ENCODE measurements at places on chromosomes 6 and 20.

DNA sequence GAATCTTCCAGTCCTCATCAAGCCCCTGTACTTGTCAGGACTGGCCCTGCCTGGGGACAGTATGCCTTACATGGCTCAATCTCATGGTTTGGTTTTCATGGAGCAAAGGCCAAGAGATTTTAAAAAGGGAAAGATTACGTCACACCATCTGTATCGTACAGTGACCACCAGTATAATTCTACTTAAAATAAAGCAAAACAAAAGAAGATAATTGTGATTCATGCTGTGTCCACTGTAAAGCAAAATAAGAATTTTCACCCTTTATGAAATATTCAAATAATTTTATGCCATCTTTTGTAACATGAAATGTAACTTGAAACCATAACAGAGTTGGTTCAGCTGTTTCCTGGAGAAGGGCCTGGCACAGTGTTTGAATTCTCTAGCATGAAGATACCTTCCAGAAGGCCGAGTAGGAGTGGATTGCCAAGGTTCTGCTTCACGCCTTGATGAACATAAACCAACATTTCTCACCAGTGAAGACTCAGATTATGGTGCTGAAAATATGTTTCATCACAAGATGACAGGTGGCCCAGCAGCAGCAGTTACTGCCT is 486.5 kb downstream of the RFPL4B start:
- no peak for DNase-seq

- DNase-seq = no peak
These were observed 40.3 kb upstream of the PDE7B start for GRCh38 chr6:135811170-135811569.

DNA sequence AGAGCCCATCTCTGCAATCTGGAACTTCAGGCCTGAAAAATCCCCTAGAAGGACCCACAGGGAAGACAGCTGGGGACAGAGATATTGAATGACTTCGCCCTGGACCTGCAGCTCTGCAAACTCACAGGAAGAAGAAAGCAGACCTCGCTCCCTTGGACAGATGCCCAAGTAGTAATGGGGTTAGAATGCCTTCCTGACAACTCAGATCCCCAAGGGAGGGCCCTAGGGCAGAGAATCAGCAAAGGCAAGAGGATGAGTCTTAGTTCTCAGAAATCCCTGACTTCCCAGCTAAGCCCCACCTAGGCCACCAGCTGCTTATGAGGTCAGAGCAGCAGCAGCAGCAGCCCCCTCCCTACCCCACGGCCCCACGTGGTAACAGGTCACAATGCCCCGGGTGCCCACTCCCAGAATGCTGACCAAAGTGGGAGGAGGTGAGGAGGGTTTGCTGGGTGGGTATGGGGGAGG is at the start of gene C20orf141:
Gene C20orf141, plus strand, starts transcription at position 401 of the 465 bp plus-strand sequence. CDS start 198 bp downstream, outside the sequence.
- peak; percentile 98 for DNase-seq

DNA sequence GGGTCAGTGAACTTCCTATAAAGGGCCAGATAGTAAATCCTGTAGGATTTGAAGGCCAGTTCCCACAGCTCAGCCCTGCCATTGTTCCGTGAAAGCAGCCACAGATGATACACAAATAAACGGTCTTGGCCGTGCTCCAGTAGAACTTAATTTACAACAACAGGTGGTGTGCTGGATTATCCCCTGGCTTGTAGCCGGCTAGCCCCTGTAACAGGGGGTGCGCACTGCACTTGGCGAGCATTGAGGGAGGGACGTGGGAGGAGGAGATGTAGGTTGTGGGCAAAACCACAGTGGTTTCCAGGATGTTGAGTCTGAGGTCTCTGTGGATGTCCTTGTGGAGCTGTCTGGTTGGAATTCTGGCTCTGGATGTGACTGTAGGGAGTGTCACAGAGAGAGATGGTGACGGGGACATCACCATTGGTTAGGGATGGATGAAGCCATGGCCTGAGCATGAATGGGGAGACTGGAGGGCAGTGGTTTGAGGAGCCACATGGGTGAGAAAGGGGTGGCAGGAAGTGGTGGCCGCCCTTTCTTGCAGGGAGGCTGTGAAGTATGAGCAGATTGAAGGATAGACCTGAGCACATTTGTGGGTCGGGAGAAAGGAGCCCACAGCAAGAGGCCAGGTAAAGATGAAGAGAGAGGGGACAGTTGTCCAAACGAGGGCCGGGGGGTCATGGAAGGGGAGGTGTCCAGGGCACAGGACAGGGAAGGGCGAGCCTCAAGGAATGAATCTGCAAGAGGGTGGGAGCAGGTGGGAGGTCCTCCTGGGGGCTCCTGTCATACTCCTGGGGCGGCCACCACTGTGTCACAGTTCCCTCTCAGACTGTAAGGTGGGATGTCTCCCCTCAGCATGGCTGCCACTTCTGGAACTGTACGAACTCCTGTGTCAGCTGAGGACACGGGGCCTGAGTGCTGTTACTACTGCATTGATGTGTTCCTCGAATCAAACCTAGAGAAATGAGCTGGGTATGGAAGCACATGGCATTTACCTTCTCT is 53.6 kb downstream of the CDH26 start:
- DNase-seq = no peak

DNA sequence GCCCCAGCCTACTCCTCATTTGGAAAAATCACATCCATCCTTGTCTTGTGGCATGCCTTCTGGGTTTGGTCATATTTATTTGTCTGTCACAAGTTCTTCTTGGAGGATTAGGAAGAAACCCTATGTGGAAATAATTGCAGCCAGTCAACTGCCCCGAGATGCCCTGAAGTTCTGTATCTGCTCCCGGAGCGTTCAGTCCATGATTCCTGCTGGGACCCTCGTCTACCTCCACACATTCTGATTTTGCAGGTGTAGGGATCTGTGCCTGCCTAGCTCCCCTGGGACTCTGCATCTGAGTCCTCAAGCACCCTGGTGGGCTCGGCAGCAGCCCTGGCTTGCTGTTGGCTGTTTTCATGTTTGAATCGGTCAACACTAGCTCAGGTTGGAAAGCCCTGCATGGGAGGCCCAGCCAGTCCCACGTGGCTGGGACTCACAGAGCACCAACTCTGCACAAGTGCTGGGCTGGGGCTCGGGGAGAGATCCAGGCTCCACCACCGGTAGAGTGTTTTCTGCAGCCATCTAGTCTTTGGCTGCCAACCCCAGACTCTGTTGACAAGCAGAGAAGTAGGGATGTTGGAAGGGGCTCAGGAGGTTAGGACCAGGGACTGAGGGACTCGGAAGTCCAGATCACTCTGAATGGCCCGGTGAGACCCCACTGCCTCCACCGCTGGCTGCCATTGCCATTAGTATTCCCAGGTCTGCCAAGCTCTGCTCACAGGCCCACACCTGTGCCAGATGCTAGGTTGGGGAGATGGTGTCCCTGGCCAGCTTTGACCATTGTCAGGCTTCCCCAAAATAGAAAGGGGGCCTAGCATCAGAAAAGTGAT is 183.5 kb upstream of the CST7 start:
- no peak for DNase-seq

DNA sequence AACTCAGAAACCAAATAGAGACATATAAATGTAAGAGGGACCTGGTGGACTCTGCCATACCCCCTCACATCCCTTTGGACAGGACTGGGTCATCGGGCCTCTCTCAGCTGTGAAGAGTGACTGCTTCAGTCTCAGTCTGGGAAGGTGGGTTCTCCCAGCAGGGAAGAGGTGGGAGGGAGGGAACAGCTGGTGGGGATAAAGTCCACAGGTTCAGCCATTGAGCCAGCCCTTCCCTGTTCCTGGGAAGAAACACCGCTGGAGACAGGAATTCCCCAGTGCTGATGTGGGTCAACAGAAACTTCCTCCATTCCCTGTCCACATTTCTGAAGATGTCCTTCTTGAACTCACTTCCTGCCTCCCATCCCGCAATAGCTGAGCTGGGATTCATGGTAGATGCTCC is 209.2 kb upstream of the PMEPA1 start:
- no peak for DNase-seq

- no peak for DNase-seq
These were observed 5.9 kb upstream of the TUBB2A start for GRCh38 chr6:3163248-3163594.

All from H54 (cell line).